ENCODE measurements at places on chromosomes 7 and 10.

DNA sequence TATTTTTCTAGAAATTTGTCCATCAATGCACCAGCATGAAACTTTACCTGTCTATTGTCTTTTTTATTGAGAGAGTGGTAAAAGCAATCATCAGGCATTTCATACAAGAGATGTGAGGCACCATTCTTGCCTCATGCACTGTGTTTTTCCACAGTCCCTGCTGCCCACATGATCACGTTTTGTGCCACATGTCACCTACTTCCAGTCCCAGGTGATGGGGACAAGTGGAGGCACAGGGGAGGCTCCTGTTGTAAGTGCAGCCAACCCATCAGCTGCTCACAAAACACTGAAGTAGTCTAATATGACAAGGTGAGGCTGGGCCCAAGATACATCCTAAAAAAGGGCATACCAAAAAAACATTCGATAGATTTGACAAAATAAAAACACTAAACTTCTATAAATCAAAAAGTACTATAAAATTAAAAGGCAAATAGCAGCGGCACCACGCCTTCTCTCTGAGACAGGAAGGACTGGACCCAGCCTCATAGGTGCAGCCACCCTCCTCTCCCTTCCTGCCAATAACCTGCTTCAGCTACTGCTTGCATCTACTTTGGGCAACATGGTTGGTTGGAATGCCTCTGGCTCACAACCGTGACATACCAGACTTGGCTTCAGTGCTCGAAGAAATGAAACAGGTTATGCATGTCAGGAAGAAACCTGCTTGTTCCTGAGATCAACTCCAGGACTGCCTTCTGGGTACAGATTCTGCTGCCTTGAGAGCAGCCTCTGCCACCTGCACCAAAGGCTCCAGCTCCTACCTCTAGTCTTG lies 2.3 kb downstream of the ZC3HAV1L start:
- no peak for DNase-seq

- no peak for DNase-seq
Measured at GRCh38 chr10:122658356-122659049, 41.1 kb downstream of the C10orf120 start.

DNA sequence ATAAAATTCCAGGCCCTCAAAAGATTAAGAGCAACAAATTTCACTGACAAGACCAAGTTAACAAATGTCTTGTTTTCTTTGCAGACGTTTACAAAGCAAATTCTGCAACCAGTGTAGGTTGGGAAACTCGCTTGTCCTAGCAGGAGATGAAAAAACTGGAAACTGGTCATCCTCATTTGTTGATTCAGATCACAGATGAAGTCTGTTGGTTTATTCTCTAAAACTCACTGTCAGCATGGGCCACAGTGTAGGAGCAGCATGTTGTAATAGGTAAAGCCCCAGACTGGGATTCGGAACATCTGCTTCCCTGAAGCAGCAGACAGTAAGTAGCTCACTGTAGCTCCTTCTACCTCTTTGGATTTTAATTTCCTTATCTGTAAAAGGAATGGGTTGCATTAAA lies 31.5 kb downstream of the PANK1 start:
- no peak for DNase-seq

- no peak for DNase-seq
Measured at GRCh38 chr7:120160166-120160565, 112.8 kb upstream of the KCND2 start.

- DNase-seq, result no peak
Measured at GRCh38 chr10:11154333-11154732, 136.7 kb downstream of the CELF2 start.

GRCh38 chr7:152329469-152329868 lies 106.3 kb downstream of the KMT2C start:
- DNase-seq, result no peak

- no peak for DNase-seq
Measured at GRCh38 chr7:106537119-106537518, 123.8 kb downstream of the CCDC71L start.

DNA sequence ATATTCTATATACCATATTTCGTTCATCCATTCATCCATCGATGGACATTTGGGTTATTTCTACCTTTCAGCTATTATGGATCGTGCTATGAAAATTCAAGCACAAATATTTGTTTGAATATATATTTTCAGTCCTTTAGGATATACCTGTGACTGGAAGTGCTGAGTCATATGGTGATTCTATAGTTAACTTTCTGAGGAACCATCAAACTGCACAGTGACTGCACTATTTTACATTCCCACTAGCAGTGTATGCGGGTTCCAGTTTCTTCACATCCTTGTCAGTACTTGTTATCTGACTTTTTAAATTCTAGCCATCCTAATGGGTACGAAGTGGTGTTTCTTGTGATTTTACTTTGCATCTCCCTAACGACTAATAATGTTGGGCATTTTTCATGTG lies 104.0 kb downstream of the MAPK8 start:
- DNase-seq, result no peak

- peak; percentile 41 for DNase-seq
Measured at GRCh38 chr10:25059990-25060389, 43.6 kb downstream of the THNSL1 start.

DNA sequence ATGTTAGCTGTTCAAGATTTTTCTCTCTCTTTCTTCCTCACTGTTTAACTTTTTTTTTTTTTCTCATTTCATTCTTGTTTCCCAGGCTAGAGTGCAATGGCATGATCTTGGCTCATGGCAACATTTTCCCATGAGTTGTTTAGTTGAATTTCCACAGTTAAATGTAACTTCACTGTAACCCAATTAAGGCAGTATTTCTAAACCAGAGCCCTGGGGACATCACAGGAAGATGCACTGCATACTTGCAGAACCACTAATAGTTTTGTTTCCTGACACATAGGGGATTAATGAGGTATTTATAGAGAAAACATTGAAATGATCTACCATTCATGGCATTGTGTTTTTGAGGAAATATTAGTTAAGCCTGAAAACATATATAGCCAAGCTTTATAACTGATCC lies 795.6 kb upstream of the GHITM start:
- DNase-seq, result no peak

- DNase-seq, result no peak
Measured at GRCh38 chr7:4169455-4169854, 512.6 kb upstream of the FOXK1 start.

Measured in HAP-1 (cell line).